ENCODE measurements at places on chromosomes 5 and 9.

DNA sequence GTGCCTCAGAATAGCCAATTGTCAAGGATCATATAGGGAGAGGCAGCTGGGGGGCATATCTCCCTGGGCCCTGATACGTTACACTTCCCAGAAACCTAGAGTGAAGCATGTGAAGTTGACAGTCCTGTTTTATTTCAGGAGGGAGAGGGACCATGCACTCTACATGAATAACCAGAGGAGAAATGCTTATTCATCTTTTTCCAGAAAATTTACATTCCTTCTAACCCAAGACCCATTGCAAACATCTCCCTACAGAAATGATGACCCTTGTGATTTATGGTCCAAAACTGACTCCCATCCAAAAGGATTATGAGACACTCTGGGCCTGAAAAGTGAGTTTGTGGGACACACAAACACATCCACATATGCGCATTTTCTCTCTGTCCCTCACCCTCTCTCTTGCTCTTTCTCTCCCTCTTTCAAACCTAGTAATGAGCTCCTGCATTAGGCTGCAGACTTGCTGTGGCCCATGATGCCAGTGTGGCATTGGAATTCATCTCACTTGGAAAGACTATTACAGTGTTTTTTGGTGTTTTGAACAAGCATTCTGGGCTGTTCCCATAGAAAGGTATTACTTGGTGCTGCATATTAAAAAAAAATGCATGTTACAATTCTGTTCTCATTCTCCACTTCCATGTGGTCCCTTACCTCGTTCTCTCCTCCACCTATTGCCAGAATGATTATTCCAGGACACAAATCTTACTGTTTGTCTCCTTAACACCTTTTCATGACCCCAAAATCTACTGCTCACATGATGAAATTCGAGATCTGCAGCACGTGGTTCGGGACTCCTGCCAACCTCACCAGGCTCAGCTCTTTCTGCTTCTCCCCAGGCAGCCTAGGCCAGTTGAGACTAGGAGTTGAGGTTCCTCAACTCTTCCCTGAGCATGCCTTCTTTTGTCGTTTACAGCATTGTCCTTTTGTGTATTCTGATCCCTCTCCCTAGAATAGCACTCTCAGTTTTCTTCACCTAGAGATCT is 451.3 kb upstream of the KLF4 start:
- no peak for DNase-seq

DNA sequence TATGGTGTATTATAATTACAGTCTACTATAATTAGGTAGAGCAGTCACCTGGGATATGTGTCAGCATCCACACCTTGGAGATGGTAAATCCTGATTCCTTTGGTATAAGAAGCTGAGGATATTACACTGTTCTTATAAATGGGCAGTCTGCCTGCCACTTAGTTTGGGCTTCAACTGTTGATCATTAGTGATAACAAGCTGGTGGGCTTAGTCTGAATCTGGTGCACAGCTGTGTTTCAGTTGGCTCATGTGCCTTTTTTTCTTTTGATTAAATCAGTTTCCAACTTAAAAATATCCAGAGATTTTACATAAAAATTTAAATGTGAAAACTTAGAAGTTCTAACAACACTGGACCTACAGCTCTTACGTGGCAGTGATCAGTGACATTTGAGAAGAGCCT is 21.2 kb downstream of the LVRN start:
- DNase-seq, result no peak

DNA sequence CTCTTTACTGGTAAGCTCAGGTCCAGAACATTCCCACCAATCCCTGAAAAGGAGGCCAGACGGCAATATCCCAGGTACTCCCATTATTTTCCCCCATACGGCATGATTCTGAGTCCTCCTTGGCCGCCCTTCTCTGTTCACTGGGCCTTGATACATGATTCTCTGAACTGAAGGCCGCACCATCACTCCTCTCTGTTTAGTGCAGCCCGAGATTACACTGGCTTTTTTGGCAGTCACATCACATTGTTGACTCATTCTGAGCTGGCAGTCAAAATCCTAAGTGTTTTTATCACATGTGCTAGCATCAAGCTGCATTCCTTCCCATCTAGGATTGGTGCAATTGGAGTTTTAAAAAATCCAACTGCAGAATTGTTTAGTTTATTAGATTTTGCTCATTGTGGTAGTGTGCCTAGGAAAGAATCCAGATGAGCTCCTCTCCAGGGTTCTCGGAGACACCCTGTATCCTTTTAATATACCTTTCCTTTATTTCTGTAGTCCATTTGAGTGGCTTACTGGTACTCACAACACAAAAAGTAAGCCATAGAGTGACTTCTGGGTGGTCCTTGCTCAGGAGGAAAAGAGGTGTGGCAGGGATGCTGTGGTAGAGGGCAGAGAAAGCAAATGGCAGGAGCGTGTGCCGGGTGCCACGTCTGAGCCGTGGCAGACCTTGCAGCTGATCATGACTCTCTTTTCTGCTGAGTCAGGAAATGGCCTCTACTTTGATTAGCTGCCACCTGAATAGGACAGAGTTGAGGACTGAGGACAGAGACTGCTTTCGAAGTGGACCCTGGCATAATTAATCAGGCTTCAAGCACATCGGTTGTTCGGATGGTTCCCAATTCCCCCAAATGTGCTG is 121.1 kb upstream of the IL12B start:
- peak; percentile 37 for DNase-seq

DNA sequence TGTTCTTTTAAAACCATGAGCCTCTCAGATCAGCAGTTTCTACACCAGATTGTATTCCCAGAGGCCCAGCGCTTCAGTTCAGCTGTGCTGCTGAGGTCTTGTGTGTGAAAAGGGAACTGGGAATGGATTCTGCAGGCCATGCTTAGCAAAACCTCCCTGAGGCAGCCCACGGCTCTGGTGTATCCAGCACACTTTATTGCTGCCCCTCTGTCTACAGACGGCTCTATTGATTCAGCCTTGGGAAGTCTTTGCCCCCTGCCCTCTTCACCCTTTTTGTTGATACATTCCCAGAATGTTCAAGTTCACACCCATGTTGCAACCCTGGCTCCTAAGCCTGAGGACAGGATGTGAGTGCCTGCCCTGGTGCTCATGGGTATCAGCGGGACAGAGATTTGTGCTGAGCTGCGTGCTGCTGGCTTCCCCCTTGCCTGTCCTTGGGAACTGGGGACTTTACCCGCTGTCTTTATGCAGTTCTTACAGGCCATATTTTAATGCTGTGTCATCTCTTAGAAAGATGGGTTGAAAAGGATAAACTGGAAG is 37.3 kb downstream of the ARHGAP26 start:
- peak; percentile 77 for DNase-seq

GRCh38 chr5:138743484-138743883 is 9.7 kb upstream of the CTNNA1 start:
- DNase-seq, result no peak

GRCh38 chr5:180135128-180135955 is 63.8 kb upstream of the RNF130 start:
- no peak for DNase-seq

GRCh38 chr9:134987906-134988700 is 70.4 kb upstream of the FCN1 start:
- no peak for DNase-seq

DNA sequence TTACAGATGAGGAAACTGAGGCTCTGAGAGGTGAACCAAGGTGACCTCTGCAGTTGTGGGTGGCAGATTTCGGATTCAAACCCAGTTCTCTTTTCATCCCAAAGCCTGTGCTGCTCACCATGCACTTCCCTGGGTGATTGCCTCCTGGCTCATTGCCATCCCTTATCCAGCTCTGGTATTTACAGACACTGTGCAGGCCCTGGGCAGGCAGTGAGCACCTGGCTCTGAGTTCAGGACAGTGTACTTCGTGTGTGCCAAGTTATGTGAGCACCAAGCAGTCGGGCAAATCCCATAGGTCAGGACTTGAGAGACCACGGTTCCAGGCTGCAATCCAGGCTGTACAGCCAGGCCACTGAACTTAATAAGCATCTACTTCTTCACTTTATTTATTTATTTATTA is 1.4 kb downstream of the LRSAM1 start:
- DNase-seq, result peak; percentile 46

DNA sequence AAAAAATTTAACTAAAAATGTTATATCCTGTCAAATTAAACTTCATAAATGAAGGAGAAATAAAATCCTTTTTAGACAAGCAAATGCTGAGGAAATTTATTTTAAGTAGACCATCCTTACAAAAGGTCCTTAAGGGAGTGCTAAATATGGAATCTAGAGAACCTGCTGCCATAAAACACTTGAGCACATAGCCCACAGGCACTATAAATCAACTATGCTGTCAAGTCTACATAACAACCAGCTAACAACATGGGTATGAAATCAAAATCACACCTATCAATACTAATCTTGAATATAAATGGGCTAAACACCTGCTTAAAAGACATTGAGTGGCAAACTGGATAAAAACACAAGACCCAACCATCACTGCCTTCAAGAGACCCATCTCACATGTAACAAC is 15.1 kb upstream of the PRSS3 start:
- no peak for DNase-seq

DNA sequence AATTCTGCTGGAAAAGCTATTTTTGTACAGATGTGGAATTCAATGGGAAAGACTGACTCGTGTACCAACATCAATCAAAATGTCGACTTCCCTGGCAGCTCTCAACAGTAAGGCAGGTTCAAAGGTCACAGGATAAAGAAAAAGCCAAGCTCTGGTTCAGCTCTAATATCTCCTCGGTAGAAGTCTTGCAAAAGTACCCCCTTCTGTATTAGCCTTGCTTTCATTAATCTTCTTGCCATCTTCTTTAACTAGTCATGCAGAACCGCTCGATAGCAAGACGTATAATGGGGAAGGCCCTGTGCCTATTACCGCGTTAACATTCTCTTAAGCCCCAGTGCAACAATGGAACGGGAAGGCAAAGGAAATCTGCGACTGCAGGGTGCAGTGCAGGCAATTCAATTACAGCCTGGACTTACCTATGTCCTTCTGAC is 201.2 kb downstream of the GAPVD1 start:
- no peak for DNase-seq

DNA sequence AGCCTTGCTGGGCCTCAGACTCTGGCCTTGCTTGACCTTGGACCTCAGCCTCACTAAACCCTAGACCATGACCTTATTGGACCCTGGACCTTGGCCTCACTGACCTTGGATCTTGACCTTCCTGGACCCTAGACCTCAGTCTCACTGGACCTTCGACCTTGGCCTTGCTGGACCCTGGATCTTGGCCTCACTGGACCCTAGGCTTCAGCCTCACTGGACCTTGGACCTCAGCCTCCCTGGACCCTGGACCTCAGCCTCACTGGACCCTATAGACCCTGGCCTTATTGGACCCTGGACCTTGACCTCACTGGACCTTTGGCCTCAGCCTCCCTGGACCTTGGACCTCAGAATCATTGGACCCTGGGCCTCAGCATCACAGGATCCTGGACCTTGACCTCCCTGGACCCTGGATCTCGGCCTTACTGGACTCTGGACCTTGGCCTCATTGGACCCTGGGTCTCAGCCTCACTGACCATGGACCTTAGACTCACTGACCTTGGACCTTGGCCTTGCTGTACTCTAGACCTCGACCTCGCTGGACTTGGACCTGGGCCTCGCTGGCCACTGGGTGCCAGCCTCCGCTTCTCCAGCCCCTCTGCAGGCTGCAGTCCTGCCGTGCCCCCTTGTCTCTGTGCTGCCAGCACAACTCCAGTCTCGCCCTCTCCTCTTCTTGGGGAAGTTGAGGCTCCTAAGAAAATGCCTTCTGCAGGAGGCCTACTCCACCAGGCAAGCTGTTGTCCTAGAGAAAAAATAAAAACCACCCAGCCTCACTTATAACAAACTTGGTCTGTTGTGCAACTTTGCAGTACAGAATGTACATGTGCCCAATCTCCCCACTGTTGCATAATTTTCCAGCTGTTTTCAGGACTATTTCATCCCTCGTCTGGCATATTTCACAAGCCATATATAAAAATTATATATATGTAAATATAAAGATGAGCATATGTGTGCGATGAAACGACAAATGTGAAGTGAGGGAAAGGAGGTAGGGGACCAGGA is 11.0 kb upstream of the ADAMTS2 start:
- DNase-seq, result no peak

GRCh38 chr5:63398346-63398745 is 563.9 kb downstream of the HTR1A start:
- no peak for DNase-seq

DNA sequence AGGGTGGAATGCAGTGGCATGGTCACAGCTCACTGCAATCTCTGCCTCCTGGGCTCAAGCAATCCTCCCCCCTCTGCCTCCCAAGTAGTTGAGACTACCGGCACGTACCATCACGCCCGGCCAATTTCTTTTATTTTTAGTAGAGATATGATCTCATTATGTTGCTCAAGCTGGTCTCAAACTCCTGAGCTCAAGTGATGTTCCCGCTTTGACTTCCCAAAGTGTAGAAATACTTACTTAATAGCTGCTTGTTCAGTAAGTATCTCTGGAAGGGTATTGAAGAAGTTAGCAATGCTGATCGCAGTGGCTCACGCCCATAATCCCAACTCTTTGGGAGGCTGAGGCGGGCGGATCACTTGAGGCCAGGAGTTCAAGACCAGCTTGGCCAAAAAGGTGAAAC is 35.7 kb upstream of the PLIN2 start:
- no peak for DNase-seq

DNA sequence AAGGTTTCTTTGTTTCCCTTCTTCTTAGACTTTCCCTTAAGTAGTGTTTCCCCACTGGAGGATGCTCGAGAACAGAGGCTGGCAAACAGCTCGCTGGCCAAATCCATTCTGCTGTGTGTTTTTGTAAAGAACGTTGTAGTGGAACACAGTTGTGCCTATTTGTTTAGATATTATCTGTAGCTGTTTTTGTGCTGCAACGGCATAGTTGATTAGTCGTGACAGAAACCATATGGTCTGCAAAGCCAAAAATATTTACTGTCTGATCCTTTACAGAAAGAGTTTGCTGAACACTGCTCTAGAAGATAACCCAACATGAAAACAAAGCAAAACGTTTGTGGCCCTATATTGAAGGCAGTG is 47.0 kb upstream of the EGFLAM start:
- DNase-seq, result no peak
